ENCODE measurements at places on chromosomes 2 and 18.

GRCh38 chr2:112714836-112715631 lies 5.8 kb upstream of the NT5DC4 start:
- no peak for DNase-seq

GRCh38 chr2:130316596-130316995 lies 26.1 kb upstream of the IMP4 start:
- DNase-seq = no peak

- DNase-seq = no peak
Measured at GRCh38 chr2:22110244-22110651, 986.5 kb downstream of the TDRD15 start.

GRCh38 chr2:53569957-53570727 lies 197.5 kb upstream of the CHAC2 start:
- no peak for DNase-seq

DNA sequence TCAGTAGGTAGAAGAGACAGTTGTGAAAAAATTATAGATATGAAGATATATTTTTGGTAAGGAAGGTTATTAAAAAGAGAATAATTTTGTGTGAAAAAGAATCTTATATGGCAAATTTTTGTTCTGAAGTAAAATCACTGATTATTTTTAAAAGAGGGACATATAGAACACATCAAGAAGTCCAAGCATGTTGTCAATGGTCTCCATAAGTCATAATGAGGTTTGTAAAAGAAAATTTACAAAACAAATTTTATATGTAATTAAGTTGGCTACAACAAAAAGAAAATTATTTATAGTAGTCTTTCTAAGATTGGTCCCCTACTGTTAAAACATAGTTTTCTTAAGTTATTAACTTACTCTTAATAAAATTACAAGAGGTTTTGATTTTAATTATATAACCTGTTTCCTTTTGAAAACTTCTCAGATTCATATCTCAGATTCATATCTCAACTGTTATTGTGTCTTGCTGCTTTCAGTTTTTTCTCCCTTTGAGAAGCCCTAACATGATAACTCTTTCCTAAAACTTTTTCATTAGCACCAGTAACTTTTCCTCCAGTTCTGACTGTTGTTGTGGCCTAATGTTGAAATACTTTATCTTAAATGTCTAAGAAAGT lies 81.2 kb downstream of the SH3YL1 start:
- DNase-seq = no peak

GRCh38 chr18:39348757-39349156 lies 1783.2 kb upstream of the CELF4 start:
- DNase-seq = no peak

GRCh38 chr2:68774569-68775271 lies 40.1 kb downstream of the ARHGAP25 start:
- no peak for DNase-seq

DNA sequence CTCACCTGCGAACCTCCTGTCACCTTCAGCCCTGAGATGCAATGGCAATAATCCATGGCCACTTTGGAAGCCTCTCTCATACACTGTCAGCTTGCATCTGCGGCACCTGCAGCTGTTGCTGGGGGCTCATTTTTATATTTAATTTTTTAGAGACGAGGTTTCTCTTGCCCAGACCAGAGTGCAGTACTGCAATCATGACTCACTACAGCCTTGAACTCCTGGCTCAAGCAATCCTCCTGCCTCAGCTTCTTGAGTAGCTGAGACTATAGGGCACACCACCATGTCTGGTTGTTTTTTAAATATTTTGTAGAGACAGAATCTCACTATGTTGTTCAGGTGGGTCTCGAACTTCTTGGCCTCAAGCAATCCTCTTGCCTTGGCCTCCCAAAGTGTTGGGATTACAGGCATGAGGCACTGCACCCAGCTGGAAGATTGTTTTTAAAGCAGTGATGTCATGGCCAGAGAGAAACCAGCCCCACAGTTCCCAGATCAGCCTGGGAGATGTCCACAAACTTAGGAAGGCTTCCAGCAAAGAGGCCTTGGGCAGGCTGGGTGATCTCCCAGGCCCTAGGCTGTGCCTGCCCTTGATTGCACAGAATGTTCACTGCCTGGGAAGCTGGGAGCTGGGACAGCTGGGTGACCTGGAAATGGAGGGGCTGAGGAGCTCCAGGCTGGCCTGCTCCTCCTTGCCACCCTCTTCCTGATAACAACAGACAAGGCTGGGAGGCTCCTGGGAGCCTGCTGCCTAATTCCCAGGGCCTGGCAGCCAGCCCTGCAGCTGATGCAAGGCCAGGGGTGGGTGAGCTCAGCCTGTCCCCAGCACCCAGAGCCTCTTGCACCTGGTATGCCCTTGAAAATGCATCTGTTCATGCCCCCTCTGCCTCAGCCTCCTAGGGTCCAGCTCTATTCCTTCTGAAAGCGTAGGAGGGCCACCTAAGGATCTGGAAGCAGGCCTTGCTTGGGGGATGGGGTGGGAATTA lies 27.1 kb downstream of the SH2D6 start:
- DNase-seq = peak; percentile 9

DNA sequence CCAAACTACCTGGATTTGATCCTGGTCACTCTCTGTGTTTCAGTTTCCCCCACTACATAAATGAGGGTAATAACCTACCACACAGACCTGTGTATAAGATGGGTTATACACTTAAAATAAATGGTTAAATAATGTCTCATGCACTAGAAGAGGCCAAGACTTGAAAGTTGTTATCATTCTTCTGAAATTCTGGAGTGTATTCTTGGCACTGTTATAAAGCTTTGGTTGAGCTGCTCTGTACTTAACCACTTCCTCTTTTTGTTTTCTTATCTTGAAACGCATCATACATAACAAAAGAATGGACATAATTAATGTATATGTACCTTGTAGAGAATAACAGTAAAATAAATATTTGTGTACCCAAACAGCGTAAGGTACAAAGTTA lies 281.0 kb downstream of the AFF3 start:
- DNase-seq = no peak

DNA sequence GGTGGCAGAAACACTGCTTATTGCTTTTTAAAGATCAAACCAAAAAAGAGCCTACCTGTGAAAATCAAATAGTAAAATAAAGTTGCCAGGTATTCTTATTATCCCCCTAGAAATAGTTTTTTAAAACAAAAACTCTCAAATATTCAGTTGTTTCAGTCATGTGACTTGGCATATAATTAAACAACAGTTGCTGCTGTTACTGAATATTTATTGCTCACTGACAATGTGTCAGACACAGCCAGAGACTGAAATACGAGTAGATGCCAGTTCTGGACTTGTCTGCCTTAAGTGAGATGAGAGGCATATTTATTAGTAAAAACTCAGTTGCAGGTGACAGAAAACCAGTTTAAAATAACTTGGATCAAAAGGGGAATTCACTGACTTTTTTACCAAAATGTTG lies 106.0 kb upstream of the RAB12 start:
- DNase-seq = no peak

DNA sequence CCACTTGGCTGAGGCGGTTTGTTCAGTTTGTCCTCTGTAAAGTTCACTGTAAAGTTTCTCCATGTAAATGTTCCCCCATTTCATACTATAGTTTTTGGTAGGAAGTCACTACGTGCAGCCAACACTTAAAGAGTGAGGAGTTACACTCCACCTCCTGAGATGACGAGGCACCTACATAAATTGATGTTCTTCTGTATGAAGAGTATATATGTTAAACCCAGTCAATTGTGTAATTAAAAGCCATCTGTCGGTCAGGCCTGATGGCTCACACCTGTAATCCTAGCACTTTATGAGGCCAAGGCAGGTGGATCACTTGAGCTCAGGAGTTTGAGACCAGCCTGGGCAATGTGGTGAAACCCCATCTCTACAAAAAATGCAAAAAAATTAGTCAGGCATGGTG lies 7.6 kb downstream of the PIGN start:
- DNase-seq = no peak

DNA sequence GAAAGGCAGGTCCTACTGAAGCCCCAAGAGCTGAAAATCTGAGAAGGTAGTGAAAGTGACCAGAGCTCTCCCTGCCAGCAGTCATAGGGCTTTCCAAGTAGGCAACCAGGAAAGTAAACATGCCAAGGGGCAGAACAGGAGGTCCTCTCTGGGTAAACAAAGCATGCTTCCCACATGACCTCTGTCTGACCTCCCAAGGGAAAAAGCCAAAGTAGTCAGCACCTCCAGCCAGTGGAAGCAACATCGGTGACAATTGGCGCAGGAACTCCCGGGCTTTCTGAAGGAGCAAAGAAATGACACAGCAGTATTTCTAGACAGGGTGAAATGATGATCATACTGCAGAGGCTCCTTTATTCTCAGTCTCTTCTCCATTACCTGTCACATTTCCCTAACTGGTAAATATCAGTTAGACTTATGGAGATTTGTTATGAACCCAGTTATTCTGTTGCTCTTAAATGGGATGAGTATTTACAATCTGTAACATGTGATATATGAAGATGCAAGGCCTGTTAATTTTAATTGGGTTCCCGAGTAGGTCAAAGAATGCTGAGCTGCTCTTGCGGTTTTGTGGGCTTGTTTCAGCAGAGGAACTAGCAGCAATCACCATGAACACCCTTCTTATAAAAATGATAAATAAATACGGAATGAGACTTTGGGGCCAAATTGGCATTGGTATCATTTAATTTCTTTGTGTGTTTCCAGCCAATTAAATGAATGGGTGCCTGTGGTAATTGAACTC lies 321.0 kb downstream of the RND3 start:
- no peak for DNase-seq

DNA sequence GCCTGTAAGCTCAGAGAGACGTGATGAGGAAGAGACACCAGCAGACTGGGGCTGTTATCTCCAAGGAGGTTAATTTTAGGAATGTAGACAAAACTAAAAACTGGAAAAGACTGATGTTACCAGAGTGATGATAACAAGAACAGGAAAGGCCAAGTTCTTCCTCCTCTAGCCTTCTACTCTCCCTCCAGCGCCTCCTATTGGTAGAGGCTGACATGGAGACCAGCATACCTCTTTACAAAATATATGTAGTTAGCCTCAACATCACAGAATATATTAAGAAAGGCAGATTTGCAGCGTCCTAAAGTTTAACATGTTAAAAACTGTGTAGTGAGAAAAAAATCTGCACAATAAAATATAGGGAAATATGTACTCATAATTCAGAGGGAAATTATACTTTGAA lies 66.0 kb downstream of the TCF4 start:
- no peak for DNase-seq

DNA sequence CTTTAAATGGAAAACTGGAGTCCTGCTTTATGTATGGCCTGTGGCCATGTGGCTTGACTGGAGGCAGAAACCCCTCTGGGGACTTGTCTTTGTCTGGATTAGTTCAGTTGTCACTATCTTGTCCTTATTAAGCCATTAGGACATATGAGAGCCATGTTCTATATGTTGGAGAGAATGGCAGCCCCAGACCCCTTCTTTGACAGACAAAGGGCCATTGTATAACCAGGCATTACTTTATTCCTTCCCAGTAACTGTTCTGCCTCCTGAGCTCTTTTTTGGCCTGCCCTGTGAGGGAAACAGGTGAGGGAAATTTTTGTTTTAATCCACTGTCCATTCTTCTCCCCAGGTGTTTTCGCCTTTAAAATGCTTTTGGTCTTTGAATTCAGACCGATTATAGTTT lies 43.3 kb downstream of the FSHR start:
- DNase-seq = no peak

DNA sequence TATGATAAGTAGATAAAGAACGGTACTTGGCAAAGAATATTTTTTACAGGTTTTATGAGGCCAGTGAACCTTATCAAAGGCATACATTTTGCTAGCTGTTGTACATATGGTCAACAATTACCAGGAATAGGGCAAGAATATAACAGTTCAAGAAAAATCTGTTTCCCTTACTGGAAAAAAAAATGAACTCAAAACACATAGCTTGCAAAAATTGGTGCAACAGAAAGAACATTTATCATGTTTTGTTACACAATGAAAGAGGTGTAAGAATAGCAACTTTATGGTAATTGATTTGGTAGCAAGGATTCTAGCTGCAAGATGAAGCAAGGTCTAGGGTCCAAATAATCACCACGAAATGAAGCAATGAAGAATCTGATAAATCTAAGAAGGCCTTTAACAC lies 41.6 kb downstream of the TTC21B start:
- DNase-seq = no peak

GRCh38 chr2:196274387-196274809 lies 103.0 kb upstream of the STK17B start:
- no peak for DNase-seq

- DNase-seq = no peak
Measured at GRCh38 chr2:226403369-226403768, 396.3 kb downstream of the IRS1 start.

- no peak for DNase-seq
Measured at GRCh38 chr2:184685999-184686841, 87.9 kb downstream of the ZNF804A start.

GRCh38 chr2:222708274-222708710 lies 36.8 kb downstream of the MOGAT1 start:
- DNase-seq = peak; percentile 51

- no peak for DNase-seq
Measured at GRCh38 chr2:9143264-9143815, 63.3 kb upstream of the ASAP2 start.

DNA sequence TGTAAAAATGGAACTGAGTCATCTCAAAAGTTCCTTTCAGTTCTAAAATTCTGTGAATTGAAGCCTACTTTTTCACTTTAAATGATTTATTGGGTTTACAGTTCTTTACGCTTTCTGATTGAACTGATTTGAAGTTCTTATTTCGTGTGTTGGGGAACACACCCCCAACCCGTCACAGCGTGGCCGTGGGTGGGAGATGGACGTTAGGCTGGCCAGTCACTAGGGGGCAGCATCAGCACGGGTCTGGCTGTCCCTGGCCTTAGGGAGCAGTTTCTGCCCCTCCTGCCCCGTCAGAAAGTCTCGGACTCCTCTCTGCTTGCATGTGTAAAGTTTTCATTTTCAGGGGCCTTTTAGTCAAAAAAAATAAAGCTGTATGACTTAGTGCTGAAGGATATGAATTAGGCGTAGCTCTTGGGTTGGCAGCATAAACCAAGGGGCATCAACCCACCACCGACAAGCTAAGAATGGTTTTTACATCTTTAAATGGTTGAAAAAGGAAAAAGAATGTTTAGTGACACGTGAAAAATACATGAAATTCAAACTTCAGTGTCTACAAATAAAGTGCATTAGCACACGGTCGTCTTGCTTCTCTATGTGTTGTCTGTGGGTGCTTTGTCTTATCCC lies 63.4 kb downstream of the ZCCHC2 start:
- DNase-seq = peak; percentile 47

DNA sequence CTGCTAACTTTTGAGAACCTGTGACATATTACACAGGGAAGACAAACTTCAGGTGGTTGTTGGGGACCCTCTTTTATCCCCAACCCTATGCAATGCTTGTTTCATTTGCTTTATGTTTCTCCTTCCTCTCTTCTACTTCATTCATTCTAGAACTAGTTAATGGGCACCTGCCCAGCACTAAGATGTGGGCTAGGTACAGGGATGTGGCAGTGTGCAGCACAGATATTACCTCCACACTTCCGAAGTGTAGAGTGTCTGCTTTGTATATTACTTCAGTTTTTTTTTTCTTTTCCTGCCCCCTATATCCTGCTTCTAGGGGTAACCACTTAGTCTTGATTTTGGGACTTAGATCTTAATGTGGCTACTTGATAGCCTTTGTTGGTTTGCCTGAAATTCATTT lies 35.1 kb downstream of the CD28 start:
- DNase-seq = no peak

All from NCI-H1092 (cell line).